ENCODE measurements at places on chromosomes 1 and 21. TPM values are rescaled to one million over a fixed set of nuclear protein-coding genes. Genes with fewer than 3 reads are reported as not detected.
A peak's percentile ranks its signal among the peaks of the same experiment; 100 is the strongest.

GRCh38 chr21:14040386-14040785, 170.4 kb downstream of the LIPI start:
- no peak for DNase-seq

DNA sequence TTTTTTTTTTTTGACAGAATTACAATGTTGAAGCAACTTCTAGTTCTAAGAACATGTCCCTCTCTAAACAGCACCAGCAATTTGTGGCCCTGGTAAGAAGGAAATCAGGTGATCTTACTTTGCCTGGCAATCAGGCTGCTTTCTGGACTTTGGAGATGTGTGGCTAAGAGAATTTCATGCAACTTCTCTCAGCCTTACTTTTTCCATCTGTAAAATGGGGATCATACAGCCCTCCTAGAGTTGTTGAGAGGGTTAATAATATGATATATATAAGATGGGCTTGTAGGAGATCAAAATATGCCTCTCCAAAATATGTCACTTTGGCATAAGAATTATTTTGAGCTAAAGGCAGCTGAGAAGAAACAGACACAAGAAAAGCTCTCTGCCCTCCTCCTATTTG, 92.0 kb downstream of the SLC25A24 start:
- no peak for DNase-seq

TSPEAR gene
- polyA plus RNA-seq: 0.35 TPM

C1QTNF12 gene
- polyA plus RNA-seq: 6.6 TPM

DNA sequence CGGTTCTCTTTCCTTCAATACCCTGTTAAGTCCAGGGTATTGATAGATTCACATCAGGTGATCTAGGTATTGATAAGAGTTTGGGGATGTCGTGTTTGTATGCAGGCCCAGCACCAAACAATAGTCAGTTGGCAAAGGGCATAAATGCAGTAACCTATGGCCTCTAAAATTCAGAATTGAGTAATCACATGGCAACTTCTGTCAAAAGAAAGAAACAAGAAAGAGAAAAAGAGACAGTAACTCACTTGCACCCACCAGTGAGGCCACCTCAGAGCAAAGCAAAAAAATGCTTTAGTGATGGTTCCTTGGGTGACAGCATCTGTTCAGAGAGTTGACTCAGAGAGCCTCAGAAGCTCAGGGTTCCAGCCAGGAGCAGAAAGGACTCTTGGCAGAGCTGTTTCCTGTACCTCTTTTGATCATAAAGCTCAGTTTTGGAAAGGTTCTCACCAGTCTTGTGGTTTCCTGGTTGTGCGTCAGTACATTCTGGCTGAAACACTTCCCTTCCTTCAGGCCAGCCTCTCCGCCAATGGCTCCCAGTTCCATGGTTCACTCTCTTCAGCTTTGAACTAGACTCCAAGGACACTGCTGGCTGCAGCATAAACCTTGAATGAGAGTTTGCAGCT, 70.1 kb upstream of the GORAB start:
- no peak for DNase-seq

DNA sequence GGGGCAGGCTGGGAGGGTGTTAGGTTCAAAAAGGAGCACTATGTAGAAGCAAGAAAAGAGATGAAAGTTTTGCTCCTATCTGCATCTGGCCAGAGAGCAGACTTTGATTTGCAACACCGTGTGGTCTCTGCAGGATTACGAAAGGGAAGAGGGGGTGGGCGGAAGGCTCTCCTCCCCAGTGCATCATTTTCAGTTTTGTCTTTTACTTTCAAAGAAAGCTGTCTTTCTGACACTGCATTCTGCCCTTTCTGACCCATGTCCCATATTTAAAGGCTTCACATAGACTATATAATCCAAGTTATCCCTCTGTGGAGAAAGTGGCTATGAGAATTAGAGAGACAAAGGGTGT, 126.5 kb downstream of the RHOU start:
- DNase-seq: no peak

GRCh38 chr1:175208773-175209492, 16.4 kb upstream of the KIAA0040 start:
- DNase-seq: no peak

DNA sequence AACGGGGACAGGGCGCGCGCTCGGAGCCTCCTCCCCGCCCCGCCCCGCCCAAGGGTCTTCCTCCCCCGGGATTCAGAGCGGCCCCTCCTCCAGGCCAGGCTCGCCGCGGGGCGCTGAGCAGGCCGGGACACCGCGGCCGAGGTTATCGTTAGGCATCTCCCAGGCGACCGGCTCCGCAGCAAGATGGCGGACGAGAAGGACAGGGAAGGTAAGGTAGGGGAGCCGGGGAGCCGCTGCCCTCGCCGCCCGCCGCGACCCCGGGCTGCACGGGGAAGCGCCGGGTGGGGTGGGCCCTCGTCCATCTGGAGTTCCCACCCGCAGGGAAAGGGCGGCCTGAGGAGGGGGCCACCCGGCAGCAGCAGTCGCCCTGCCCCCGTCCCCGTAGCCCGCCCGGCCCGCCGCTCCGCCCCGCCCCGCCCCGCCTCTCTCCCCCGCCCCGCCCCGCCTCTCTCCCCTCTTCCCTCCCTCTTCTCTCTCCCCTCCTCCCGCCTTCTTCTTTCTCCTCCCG, 105.9 kb upstream of the HNRNPU start:
- peak; percentile 86 for DNase-seq

DNA sequence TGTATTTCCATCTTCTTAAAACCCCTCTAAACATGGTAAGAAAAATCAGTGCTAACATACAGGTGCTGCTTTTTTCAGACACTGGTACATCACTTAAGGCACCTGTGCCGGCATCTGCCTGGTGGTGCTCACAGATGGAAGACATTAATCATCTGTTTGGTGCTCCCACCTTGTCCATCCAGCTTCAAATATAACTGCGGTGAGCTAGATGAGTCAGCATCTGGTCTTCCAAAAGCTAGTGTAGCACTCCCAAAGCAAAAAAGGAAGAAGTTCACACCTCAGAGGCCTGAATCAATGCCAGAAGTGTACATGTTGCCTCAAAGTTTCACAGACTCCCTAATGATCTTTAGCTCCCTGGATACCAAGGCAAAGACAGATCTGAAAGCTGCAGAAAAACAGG, 44.4 kb downstream of the TM2D1 start:
- no peak for DNase-seq

HAO2 gene
- polyA plus RNA-seq: 14.2 TPM

DNA sequence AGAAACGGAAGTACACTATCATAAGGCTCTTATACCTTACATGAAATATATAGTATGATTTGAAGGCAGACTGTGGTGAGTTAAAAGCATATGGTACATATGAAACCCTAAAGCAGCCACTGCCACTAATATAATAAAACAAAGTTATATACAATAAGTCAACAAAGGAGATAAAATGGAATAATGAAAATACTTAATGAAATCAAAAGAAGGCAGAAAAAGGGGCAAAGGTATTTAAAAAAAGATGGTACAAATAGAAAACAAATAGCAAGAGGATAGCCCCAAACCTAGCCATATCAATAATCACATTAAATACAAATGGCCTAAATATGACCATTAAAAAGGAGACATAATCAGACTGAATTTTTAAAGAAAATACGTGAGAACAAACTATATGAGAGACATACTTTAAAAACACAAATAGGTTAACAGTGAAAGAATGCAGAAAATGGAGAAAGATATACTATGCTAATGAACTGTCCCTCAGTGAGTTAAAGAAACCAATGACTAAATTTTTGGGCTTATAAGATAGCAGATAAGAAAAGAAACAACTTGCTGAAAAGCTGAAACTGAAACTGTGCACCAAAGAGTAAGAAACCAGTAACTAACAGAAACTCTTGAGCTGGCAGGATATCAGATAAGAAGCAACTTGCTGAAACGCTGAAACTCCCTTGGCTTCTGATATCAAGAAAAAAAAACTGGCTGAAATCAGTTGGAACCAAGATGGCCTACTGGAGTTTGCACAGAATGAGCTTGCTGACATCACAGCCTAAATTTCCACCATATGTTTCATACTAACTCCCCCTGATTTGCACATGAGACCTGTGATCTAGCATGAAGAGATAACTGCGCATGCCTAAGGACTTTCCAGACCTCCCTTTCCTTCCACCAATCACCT, 44.3 kb upstream of the IL10 start:
- peak; percentile 27 for DNase-seq

FBLIM1 gene
- 120 TPM for polyA plus RNA-seq

GRCh38 chr1:228691926-228692325, 43.4 kb upstream of the RHOU start:
- DNase-seq: peak; percentile 68

KCNJ10 gene
- not detected for polyA plus RNA-seq

DNA sequence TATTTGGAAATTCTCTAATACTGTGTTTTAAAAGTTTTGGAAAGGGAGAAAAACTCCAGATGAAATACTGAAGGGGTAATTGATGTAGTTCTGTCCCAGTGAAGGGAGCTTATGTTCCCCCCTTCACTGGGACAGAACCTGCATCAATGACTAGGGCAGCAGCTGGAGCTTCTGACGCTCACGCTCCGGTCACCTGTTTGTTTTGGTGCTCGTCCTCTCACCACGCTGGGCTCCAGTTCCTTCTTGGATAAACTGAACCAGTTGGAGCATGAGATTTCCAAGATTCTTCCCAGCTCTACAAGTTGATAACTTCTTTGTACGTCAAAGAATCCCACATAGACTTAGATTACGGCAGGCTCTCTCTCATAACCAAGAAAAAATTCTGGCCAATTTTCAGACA, 51.4 kb upstream of the HNRNPU start:
- DNase-seq: no peak

GRCh38 chr1:63148825-63149645, 173.3 kb upstream of the FOXD3 start:
- peak; percentile 55 for DNase-seq

TEX38 gene
- 0.27 TPM for polyA plus RNA-seq

DNA sequence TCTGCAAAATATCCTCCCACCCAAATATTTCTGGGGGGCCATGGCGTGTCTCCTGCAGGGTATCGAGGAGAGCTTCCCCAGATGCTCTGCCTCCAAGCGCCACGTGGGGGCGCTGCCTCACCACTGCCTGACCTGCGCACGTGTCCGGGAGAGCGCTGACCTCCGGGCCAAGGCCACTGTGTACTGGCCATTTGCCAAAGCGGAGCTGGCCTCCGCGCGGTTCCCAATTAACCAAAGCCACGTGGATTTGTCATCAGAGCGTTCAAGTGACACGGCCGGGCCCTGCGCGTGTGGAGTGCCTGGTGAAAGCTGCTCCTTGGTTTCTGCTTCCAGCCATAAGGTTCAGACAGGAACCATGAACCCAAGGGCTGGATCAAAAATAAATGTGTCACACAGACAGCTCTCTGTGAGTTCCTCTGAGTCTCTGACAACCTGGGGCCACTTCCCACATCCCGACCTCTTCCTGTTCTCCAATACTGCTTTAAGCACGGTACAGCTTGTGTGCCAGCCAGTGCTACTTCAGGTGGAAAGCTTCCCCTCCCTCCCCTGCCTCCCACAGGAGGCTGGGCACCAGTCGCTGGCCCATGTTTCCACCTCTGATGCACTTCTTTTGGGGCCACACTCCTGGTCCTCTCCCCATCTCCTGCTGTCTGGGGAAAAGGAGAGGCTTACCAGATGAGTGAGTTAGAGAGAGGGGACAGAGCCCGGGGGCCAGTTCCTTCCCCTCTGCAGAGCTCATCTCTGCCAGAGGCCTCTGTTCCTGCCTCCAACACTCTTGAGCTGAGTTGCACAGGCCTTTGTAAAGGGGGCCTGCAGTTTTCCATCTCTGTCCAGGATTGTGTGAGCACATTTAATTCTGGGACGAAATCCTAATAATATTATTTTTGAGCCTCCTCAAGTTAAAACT, 26.1 kb downstream of the ZP4 start:
- DNase-seq: peak; percentile 85

DNA sequence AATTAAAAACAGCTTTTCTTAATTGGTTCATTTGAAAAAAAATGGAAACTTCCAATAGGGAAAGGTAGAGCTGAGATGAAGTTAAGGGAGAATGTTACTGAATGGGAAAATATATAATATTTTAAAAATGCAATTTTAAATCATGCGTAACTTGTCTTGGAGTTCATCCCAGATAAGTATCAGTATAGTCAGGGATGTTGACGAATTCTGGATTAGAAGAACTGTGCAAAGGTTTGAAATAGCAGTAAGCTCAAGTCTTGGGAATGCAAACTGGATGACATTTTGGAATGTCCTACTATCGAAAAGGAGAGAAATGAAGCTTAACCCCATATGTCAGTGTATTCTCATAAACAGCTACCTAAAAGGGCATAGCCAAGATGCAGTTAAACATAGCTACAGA, 4.0 kb upstream of the ST6GALNAC3 start:
- no peak for DNase-seq

DNA sequence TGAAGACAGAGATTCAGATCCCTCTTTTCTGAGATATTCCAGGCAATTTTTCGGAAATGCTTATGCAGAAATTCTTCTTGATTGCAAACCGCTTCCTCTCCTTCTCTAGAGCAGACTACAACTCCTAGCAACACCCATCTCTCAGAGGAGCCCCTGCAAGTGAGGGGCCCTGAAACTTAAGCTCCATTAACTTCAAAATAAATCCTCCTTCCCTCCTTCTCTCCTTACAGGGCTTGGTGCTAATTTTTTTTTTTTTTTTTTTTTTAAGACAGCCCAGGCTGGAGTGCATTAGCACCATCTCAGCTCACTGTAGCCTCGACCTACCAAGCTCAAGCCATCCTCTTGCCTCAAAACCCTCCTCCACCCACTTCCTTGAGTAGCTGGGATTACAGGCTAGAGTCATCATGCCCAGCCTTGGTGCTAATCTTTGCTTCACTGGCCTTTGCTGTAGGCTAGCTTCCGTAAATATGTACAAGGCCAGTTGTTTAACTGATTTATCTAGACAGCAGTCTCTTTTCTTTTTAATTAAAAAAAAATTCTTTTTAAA, 30.2 kb upstream of the SFPQ start:
- no peak for DNase-seq

LGR6 gene
- polyA plus RNA-seq: 1.5 TPM

HHIPL2 gene
- polyA plus RNA-seq: 0.99 TPM

CYP4B1 gene
- 0.92 TPM for polyA plus RNA-seq

DNA sequence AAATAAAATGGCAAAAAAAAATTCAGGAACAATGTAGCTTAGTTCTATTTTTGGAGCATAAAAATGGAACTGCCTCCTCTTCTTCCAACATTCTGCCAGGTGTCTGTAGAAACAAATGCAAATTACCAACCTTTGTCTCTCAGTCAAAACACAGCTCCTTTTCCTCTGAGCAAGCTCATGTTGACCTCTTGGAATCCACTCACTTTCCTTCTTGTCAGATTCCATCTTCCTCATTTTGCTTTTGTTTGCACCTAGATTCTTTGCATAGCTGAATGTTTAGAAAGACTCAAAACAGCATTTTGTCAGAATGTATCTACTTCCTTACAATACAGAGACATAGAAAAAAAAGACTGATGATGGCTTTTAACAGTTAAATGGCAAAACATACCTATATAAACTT, 178.2 kb downstream of the ADGRL2 start:
- DNase-seq: no peak

GRCh38 chr1:200355801-200356200, 54.0 kb downstream of the ZNF281 start:
- no peak for DNase-seq

GRCh38 chr1:161260376-161261260, 2.1 kb downstream of the PCP4L1 start:
- peak; percentile 40 for DNase-seq

GRCh38 chr1:75501577-75502295, 109.2 kb downstream of the SLC44A5 start:
- DNase-seq: no peak

ACOT11 gene
- 20.0 TPM for polyA plus RNA-seq

Measured in hepatocyte (in vitro differentiated cells).